ENCODE measurements at places on chromosomes 16 and 17.

DNA sequence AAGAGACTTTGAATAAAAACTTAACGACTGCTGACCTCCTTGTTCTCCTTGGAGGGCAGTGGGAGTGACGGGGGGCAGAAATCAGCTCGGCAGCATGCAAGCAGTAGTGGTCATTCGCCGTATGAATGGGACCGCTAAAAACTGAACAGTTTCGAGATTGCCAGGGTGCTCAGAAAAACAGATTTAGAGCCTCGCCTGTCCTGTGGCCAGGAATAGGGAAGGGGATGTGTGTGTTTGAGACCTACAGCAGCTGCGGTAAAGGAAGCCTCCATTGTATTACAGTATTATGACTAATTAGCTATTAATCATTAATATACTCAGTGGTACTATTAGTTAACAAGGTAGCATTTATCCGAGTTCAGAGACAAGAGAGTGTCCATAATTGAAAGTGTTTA, 670 bp upstream of the ZNF652 start:
- no peak for DNase-seq

- DNase-seq: no peak
Measured at GRCh38 chr17:8176998-8177731, 985 bp upstream of the TMEM107 start.

- DNase-seq: no peak
Measured at GRCh38 chr17:3678095-3678820, 9.6 kb downstream of the EMC6 start.

GRCh38 chr17:55518510-55518909, 7.3 kb upstream of the SMIM36 start:
- DNase-seq: no peak

DNA sequence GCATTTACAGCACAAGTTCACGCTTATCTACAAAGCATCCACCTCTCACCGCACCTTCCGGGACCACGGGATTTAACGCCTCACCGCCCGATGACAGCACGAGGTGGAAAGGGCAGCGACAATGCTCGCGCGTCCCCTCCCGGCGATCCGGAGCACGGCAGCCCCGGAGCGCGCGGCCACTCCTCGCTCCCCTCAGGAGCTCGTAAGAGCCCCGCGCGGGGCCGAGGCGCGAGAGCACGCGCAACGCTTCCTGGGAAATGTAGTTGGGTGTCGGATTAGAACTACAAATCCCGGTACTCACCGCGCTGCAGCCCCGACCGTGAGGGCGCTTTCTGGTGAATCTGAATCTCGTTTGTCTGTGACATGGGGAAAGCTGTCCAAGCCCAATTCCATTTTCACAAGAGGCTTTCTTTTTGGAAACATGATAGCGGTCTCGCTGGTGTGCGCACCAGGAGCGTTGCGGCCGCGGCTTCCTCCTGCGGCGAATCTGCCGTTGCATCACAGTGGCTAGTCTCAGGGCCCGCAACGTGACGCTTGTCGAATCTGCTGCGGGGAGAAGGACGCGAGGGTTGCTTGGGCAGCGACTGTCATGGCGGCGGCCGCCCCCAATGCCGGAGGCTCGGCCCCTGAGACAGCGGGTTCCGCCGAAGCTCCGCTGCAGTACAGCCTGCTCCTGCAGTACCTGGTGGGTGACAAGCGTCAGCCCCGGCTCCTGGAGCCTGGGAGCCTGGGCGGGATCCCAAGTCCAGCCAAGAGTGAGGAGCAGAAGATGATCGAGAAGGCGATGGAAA, at the start of gene TIMM22:
TIMM22 (plus strand) TSS at position 576 of the 791 bp plus-strand sequence; CDS start at position 590, 14 bp downstream.
- peak; percentile 93 for DNase-seq

- DNase-seq: peak; percentile 69
Measured at GRCh38 chr16:11100239-11100750, 155.7 kb downstream of the SOCS1 start.

- no peak for DNase-seq
Measured at GRCh38 chr16:87828071-87828906, 41.0 kb downstream of the SLC7A5 start.

GRCh38 chr17:76527430-76528111, 9.9 kb downstream of the CYGB start:
- DNase-seq: peak; percentile 32

GRCh38 chr16:19542138-19542821, 13.2 kb upstream of the VPS35L start:
- DNase-seq: no peak

All from stimulated activated CD4-positive, alpha-beta T cell treated with anti-CD3 and anti-CD28 coated beads, Interleukin-4, amount 100 ng/mL, for 24 hours (primary cell).